Muscle of leg (tissue), 16 donors: ENCODE measurements at places on chromosomes 16 and 17.

DNA sequence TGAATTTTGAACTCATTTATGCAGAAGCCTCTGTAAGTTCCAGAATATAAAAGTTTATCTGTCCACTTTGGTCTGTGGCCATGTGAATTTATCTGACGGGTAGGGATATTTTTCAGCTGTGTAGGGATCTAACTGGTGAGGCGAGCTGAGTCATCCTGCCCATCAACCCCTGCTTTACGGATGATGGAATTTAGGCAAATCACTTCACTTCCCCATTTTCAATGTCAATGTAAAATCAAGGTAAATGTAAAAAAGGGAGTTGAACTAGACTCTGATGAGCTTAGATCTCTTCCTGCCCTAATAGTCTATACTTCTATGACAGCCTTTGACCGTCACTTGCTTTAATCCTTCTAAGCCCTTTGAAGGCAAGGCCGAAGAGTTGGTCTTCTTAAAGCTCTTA, 2.6 kb downstream of the SLC16A6 start:
- DNase-seq = no peak

DNA sequence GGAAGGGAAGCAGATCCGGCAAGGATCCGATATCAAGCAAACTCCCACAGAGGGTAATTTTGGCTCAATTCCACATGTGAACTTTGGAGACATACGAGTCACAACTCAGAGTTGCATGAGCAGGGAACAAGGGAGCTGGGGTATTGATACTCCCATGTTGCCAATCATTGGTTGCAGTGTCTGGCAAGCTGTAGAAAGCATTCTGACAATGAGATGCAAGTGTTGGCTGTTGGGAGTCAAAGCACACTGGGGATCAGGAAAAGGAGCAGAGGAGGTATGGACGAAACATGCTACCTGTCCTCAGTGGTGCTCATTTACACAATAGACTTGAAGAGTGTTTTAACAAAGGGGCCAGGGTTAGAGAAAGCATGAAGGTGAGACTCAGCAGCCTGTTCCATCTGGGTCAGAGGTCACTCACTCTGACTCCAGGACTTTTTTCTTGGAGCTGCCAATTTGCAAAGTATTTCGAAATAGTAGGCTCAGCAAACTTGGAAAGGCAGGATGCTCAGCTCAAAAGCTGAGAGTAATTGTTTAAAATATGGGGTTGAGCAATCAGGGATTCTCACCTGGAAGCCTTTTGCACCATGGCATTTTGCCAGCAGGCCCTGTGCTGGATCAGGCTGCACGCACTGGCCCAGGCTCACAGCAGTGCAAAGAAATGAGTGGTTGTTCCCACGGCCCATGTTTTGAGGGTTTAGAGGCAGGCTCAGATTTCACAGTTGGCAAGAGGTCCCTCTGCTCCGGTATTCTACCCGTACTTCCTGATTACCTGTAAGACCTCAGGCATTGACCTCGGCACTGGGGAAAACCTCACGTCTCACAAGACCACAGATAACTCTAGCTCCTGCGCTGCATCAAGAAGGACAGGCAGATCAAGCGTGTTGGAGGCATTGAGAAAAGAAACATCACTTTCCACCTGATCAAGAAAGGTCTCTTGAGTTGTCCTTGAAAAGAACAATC, 17.6 kb upstream of the NKD1 start:
- no peak for DNase-seq

- no peak for DNase-seq
Observed at GRCh38 chr17:22443061-22443460, 750.7 kb downstream of the KCNJ18 start.

GRCh38 chr16:68255712-68256111, 8.6 kb upstream of the SLC7A6 start:
- no peak for DNase-seq

DNA sequence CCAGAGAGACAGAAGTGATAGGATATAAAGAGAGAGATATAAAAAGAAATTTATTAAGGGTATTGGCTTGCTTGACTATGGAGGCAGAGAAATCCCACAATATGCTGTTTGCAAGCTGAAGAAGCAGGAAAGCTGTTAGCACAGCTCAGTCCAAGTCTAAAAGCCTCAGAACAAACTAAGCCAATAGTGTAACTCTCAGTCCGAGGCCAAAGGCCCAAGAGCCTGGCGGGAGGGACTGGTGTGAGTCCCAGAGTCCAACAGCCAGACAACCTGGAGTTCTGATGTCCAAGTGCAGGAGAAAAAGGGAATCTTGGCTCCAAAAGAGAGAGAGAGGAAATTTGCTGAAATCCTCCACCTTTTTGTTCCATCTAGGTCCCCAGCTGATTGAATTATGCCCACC, 30.3 kb upstream of the NACA2 start:
- no peak for DNase-seq

DNA sequence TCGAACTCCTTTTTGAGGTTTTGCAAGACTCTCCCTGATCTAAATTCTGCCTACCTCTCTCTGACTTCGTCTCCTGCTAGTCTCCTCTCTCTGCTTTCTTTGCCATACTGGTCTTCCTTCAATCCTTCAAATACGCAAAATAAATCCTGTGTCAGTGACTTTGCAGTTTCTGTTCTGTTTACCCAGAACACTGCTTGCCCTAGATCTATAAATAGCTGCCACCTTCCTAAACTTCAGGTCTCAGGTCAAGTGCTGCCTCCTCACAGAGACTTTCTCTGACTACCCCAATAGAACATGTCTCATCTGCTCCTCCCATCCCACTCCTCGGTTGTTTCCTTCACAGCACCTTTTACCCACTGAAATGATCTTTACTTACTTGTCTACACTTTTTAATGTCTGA, 78.9 kb downstream of the TRIM37 start:
- DNase-seq = no peak

DNA sequence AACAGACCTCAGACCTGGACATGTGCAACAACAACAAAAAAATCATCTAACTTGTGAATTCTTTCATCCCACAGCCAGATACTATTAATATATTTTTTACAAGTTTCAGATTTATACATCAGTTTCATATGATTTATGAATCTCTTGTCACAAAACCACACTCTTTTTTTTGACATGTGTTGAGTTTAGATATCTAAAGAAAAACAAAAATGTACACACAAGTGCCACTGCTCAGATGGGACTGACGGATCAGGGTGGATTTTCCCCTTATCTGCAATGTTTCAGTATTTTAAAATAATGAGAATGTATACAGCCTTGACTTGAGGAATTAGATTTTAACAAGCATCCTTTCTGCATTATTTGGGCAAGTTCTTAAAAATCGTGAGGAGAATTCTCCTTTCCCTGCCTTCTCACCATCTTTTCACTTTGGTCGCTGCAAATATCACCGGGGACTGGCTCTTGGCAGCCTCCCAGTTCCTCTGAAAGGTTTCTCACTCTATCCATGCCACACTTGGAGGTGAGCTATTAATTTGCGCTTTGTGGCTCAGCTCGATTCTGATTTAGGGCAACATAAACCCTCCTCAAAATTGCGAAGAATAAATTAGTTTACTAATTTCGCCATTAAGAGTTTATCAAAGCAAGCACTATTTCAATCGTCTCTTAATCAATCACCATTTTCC, 225.7 kb downstream of the XYLT1 start:
- no peak for DNase-seq

GRCh38 chr17:40553694-40554534, 11.4 kb downstream of the CCR7 start:
- peak; percentile 70 for DNase-seq

DNA sequence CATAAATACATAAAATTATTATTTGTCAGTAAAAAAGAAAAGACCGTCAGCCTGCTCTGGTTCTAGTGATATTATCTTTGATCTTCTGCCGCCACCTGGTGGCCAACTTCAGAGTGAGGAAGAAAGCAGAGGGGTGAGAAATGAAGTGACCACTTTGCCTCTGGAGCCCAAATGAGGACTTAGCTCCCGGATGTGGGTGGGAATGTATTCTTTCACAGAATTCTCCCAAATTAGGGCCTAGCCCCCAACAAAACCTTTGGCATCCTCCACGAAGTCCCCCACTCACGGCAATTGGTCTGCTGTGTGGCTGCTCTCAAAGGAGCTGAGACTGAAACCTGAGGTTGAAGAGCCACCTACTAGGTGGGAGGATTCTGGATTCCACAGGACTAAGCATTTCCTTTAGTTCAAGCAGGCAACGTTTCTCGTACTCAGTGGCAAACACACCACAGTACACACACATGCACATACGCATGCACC, 4.9 kb upstream of the ZNF267 start:
- peak; percentile 86 for DNase-seq
